ENCODE measurements at places on chromosomes 12 and 14. TPM values are rescaled to one million over a fixed set of nuclear protein-coding genes. Genes with fewer than 3 reads are reported as not detected.

The AICDA gene
- total RNA-seq = 0.42 TPM

The SLC38A4 gene
- 1.2 TPM for total RNA-seq

The LRTM2 gene
- total RNA-seq = 0.05 TPM

The ZNF385A gene
- total RNA-seq = 1.6 TPM

The GPR84 gene
- 0.57 TPM for total RNA-seq

The HOXC12 gene
- 0.05 TPM for total RNA-seq

The KLRF1 gene
- total RNA-seq = 0.80 TPM

The GALNT6 gene
- 12.3 TPM for total RNA-seq
